Kidney epithelial cell (primary cell): ENCODE measurements at places on chromosomes 16 and 17.

GRCh38 chr17:51740531-51740930 is 418.0 kb downstream of the CA10 start:
- no peak for DNase-seq

- no peak for DNase-seq
These were observed 10.6 kb downstream of the CA10 start for GRCh38 chr17:52147872-52148271.

DNA sequence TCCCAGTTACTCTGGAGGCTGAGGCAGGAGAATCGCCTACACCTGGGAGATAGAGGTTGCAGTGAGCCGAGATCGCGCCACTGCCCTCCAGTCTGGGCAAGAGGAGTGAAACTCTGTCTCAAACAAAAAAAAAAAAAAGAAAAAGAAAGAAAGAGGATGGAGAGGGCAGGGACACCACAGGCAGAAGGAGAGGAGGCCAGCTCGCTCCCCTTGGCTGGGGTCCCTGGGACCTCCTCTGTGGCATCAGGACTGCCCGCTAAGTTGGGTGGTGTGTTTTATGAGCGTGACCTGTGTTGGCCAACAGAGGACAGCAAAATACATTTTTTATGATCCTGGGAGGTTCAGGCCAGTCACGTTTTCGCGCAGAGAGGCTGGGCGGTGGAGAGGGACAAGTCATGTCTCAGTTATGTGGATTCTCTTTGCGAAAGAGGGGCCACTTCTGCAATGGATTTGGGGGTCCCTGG is 229.6 kb downstream of the MRTFB start:
- peak; percentile 28 for DNase-seq

GRCh38 chr17:31211352-31212012 is 85.6 kb downstream of the OMG start:
- no peak for DNase-seq

GRCh38 chr17:42167807-42168206 is 13.0 kb upstream of the RAB5C start:
- DNase-seq: no peak

DNA sequence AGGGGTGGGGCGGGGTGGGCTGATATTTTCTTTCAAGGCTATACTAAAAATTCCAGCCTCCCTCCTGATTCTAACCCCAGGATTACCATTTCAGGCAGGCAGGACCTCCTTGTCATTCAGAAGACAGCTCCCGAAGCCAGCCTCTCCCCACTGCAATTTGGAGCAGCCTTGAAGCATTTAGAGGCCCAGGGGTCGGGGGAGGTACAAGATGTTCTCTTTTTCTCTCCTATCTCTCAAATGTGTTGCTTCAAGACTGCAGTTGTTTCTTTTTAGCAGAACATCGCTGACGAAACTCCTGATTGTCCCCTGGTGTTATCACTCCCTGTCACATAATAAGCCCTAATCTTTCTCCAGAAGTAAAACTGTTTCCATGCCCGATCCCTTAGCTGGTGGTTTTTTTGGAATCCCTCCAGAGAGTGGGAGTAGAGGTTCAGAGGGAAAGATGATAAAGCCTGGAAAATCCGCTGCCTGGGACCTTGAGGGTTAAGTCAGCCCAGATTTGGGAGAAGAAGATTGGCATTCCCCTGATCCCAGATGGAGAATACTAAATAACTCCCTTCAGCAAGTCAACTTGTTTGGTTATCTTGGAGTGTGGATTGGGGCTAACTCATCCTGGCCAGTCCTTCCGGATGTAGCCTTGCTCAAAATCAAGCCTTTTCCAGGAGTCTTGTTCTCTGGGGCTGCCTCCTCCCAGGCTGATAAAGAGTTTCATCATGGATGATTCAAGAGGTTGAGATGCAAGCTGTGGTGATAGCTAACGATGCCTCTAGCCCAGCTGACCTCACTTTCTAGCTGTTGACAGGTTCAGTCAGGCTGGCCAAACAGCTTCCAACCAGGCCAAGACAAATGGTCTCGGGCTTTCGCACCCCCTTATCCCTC is 71.3 kb downstream of the SOX9 start:
- peak; percentile 23 for DNase-seq

GRCh38 chr17:6480303-6480675 is 36.0 kb downstream of the PIMREG start:
- DNase-seq: no peak

DNA sequence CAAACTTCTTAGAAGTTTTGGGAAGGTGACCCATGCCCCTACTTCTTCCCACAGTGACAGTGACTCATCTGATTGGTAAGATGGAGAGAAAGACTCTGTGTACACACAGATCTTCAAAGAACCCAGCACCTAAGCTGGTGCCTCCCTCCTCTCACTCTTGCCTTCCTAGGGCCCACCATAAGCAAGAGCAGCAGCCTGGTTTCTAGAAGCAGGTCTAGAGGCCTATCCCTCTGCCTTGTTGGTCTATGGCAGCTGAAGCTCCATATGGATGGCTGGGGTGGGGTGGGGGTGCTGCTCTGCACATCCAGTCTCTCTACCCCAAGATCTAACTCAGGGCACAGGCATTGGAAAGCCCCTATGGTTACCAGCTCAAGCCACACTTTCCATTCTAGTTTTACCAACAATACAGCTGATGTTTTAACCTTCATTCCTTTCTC is 47.5 kb downstream of the STAT3 start:
- no peak for DNase-seq

DNA sequence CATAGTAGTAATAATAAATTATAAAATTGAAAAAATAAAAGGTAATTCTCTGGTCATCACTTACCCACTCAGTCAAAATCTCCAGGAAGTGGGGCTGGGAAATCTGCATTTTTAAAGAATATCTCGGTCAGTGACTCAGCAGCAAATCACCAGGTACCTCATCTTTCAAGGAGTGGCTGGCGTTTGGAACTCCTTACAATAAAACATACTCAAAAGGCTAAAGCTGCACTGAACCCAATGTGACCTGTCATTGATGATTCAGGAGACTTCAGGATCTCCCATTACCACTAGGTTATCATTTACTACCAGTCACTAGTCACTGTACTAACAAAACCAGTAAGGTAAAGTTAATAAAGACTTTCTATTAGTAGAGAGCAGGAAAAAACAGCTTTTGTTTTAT is 21.5 kb upstream of the RFFL start:
- DNase-seq: peak; percentile 55

DNA sequence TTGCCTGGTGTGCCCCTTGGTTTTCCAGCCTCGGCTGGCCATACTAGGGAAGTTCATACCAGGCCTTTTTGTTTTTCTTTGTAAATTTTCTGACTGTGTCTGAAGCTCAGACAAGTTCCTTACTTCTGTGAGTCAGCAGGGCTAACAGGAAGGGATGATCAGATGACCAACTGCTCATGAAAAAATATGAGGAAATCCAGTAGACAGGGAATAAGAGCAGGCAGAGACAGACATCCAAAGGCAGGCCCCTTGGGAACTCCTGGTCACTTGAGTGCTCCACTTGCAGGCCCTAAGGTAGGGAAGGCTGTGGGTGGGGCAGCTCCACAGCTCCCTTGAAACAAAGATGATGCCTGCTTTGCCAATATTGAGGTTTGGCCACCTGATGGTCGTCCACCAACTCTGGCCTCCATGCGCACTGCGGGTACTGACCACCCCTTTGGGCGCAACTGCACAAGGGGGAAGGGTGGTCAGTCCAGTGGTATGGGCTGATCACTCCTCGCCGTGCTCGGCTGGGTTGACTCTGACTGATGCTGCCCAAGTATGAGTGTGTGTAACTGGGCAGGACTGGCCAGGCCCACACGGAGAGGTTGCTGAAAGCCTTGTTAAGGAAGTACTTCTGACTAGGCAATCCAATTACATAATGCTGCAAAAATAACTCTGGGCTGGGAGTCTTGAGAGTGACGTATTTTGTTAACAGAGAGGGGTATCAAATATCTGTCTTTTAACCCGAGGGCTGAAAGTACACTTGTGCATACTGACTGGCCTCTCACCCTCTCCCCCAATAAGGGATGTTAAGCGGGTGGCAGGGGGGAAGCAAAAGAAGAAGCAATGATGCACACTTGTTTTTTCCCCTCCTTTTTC is 20.8 kb upstream of the ZFHX3 start:
- DNase-seq: peak; percentile 98

DNA sequence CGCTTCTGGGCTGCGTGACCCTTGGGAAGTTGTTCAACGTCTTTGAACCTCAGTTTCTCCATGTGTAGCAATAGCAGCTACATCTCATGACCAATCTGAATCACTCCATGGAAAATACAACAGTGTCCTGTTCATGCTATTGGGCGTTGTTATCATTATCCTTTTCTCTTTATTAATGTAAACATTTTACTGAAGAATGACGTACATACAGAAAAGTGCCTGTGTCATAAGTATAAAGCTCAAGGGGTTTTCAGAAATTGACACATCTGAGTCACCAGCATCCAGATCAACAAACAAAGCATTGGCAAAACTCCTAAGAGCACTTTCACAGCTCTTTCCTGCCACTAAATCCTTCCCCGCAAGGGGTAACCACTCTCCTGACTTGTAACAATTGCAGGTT is 438.4 kb downstream of the XYLT1 start:
- no peak for DNase-seq
